Activated T-helper 1 cell treated with anti-CD3 and anti-CD28 coated beads, Interleukin-12 subunit alpha, Interleukin-12 subunit beta, Interleukin-2, Interleukin-4 antibody, amounts not matched to agents 30 ng/mL and 10 ng/mL and 1 ng/mL, durations not matched to agents 14 hours and 24 hours and 36 hours (primary cell): ENCODE measurements at places on chromosomes 4 and X.

DNA sequence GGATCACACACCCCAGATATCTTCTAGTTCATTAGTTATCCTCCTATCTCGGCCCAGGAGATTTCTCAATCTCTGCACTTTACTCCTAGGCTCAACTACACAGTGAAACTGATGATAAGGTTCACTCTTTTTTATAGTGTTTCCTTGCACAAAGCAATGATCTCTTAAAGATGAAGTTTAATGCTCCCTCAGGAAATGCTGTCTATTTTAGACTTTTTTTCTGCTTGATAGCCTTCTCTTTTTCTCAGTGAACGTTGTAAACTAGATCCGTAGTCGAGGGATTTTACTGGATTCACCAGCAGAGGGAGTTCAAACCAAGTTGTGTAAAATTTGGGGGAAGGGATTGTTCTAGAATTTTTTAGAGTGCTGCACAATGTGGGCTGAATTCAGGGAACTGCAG is 269.6 kb downstream of the GBA3 start:
- no peaks in the 10 kb centered on the region for H3K4me1 ChIP-seq
- H3K27ac ChIP-seq, result no peak overlapping the region
- no peak for DNase-seq
- H3K27me3 ChIP-seq, result no peaks in the 10 kb centered on the region
- H3K4me3 ChIP-seq, result no peak overlapping the region

DNA sequence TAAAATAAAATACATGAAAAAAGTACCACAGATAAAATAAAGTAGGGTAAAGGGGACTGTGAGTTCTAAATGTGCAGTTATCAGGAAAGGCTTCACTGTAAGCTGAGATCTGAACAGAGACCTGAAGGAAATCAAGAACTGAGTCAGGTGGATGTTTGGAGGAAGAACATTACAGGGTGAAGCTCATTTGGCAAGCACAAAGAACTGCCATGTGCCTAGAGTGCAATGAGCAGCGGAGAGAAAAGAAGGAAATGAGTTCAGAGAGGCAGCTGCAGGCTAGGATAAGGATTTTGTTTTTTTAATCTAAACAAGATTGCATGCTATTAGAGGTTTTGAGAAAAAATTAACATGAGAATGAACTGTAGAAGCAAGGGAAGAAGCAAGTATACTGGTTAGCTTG is 373.1 kb downstream of the STPG2 start:
- no peak overlapping the region for H3K27ac ChIP-seq
- H3K27me3 ChIP-seq, result no peaks in the 10 kb centered on the region
- DNase-seq, result no peak
- no peaks in the 10 kb centered on the region for H3K36me3 ChIP-seq
- no peaks in the 10 kb centered on the region for H3K4me1 ChIP-seq
- no peak overlapping the region for H3K4me3 ChIP-seq

DNA sequence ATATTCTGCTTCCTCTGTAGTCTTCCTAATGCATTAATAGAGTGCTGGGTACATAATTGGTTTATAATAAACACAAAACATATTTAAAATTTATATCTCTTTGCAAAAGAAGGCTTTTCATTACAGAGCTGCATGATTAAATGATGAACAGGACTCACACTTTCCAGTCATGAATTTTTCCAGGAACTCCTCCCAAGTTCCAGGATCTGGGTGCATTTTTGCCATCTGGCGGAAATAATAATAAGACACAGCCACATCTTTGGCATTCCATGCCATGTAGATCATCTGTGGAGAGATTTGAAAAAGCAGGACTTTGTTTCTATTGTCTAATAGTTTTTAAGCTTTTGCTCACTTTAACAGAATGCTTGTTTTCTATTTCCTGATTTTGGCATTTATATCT is 40.2 kb upstream of the SULT1B1 start:
- no peak for DNase-seq
- no peaks in the 10 kb centered on the region for H3K36me3 ChIP-seq
- H3K4me1 ChIP-seq, result no peaks in the 10 kb centered on the region
- H3K27ac ChIP-seq, result no peak overlapping the region

DNA sequence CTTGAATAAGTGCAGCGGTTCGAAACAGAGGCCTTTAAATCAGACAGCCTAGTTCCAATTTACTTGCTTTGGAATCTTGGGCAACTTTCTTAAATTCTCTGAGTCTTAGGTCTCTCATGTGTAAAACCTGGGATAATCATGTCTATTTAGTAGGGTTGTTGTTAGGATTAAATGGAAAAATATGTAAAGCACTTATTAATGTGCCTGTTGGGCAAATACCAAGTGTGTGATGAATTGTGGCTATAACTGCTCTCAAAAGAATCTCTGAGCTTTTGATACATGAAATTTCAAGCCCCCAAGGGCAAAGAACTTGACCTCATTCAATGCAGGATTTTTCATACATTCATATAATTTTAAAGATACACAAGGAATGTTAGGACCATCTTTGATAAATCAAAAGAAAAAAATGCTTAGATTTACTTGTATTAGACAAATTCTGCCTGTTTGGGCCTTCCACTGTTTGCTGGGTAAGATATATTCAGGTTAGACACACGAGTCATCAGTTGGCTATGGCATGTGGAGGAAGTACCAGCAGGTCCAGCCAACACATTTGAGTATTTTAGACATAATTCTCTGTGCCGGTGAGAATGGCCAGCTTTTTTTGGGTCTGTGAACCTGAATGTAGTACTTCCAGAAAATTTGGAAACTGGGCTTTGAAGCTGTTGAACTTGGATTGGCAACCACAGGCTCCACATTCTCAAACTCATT is 241.4 kb upstream of the CNKSR2 start:
- no peak overlapping the region for H3K27ac ChIP-seq
- H3K4me3 ChIP-seq, result no peak overlapping the region
- no peaks in the 10 kb centered on the region for H3K27me3 ChIP-seq
- no peak for DNase-seq
- H3K36me3 ChIP-seq, result no peaks in the 10 kb centered on the region

DNA sequence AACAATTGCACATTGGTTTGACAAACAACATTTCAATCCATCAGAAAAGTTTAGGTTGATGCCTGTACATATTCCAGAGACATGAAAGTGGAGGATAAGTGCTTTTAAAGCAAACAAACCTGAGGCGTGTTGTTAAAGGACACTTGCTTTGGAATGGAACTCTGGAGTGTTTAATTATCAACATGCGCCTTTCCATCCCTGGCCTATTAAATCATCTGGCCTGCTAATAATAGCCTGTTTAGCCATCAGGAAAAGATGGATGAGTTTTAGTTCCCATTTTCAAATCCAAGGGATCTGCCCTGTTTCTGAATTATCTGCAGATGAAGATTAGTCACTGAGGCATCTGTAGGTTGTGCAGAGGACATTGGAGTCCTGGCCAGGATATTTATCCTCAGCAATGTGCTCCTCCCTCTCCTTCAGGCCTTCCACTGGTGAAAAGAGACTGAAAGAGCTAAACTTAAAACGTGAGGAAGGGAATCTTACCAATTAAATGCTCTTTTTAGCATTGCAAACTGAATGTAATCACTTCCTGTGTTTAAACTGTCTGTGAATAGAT is 388.9 kb downstream of the PPARGC1A start:
- no peak overlapping the region for H3K4me3 ChIP-seq
- DNase-seq, result no peak
- no peaks in the 10 kb centered on the region for H3K36me3 ChIP-seq
- no peaks in the 10 kb centered on the region for H3K4me1 ChIP-seq
- H3K27ac ChIP-seq, result no peak overlapping the region
- H3K27me3 ChIP-seq, result no peaks in the 10 kb centered on the region

GRCh38 chr4:20354120-20354519 is 102.4 kb downstream of the SLIT2 start:
- no peak for DNase-seq
- H3K4me1 ChIP-seq, result no peaks in the 10 kb centered on the region
- no peaks in the 10 kb centered on the region for H3K36me3 ChIP-seq
- no peak overlapping the region for H3K27ac ChIP-seq

DNA sequence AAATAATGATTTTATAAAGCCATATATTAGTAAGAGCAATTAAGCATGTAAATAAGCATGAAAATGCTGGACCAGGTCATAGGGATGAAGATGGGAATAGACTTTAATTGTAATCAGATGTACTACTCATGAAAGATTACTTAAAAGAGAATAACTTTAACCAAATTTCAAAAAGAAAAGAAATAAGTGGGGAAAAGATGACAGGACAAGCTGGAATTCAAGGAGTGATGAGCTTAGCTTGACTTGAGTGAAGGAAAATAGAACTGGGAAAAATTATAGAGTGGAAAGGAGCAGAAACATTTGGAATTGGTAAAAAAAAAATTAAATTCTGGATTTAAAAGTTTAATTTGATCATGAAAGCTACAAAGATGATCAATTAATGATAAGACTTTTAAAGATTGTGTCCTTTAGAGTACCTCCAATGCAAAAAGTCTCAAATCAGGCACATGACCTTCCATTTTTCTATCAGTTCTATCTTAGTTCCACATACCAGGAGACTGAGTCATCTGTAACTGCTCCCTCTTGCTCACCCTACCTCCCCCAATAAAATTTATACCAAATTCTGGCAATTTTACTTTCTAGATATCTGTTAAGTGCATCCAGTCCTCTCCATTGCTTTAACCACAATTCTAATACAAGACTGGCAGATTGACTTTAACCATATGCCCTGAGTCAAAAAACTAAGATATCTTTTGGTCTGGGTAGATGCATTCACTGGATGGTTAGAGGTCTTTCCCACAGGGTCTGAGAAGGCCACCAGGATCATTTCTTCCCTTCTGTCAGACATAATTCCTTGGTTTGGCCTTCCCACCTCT is 56.4 kb upstream of the SLIT2 start:
- DNase-seq, result no peak
- no peak overlapping the region for H3K4me3 ChIP-seq
- H3K36me3 ChIP-seq, result no peaks in the 10 kb centered on the region
- H3K27me3 ChIP-seq, result no peaks in the 10 kb centered on the region

GRCh38 chr4:81600520-81601357 is 129.0 kb upstream of the RASGEF1B start:
- no peaks in the 10 kb centered on the region for H3K4me1 ChIP-seq
- H3K27me3 ChIP-seq, result peaks cover 2% of the 10 kb centered on the region
- no peak for DNase-seq
- H3K27ac ChIP-seq, result no peak overlapping the region
- H3K4me3 ChIP-seq, result no peak overlapping the region
- no peaks in the 10 kb centered on the region for H3K36me3 ChIP-seq

DNA sequence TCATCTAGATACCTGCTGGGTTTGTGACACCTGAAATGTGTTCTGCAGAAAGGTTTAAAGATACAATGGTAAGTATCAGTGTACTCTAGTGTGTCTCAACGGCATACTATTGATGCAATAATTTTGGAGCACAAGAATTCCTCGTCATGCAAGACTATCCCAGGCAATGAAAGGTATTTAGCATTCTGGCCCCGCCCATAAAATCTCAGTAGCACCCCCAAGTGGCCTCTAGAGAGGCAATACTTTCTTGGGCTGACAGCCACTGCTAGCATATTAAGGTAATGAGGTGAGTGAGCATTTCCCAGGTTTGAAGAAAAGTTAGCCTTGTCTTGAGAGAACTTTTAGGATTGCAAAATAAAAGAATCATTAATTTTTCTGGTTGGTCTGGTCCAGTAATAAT is 24.0 kb downstream of the TAB3 start:
- DNase-seq, result no peak
- no peak overlapping the region for H3K27ac ChIP-seq
- H3K4me1 ChIP-seq, result no peaks in the 10 kb centered on the region
- H3K36me3 ChIP-seq, result peaks cover 10% of the 10 kb centered on the region
- no peaks in the 10 kb centered on the region for H3K27me3 ChIP-seq

DNA sequence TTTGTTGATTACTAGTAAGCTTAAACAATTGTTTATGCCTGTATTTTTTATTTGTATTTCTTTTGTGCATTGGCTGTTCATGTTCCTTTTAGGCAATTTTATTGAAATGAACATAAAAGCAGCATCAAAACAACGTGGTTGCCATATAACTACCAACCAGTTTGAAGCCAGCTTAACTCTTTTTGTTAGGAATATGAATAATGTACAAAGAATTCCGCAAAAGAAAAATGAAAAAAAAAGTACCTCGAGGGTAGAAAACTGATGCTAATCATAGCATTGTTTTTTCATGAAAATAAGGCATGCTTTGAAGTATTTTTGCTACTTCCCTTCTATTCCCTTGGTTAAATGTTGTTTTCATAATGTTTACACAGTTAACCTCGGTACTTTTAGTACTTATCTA is 1024.0 kb upstream of the SLIT2 start:
- H3K27me3 ChIP-seq, result no peaks in the 10 kb centered on the region
- DNase-seq, result no peak
- no peaks in the 10 kb centered on the region for H3K4me1 ChIP-seq
- H3K36me3 ChIP-seq, result no peaks in the 10 kb centered on the region

DNA sequence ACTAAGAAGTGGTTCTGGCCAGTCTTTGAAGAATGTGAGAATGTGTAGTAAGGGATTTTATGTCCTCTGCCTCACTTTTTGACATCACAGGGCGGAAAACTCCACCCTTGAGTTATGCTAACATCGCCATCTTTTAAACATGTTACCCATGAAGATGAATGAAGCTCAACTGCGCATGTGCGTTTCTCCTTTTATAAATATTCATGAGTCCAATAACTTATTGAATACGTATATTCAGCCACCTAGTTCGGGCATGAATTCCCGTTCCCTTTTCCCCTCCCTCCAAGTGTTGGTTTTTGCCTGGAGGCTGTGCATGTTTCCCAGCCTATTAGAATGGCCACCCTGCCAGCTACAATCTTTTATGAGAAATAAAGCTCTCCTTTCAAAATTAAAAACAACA is 51.7 kb upstream of the STPG2 start:
- no peak for DNase-seq
- no peaks in the 10 kb centered on the region for H3K4me1 ChIP-seq
- no peak overlapping the region for H3K4me3 ChIP-seq
- H3K27me3 ChIP-seq, result no peaks in the 10 kb centered on the region

- no peak overlapping the region for H3K27ac ChIP-seq
- H3K36me3 ChIP-seq, result no peaks in the 10 kb centered on the region
- no peaks in the 10 kb centered on the region for H3K4me1 ChIP-seq
- DNase-seq, result no peak
- no peak overlapping the region for H3K4me3 ChIP-seq
- no peaks in the 10 kb centered on the region for H3K27me3 ChIP-seq
These were observed 58.1 kb downstream of the ZFYVE28 start for GRCh38 chr4:2360396-2360730.

DNA sequence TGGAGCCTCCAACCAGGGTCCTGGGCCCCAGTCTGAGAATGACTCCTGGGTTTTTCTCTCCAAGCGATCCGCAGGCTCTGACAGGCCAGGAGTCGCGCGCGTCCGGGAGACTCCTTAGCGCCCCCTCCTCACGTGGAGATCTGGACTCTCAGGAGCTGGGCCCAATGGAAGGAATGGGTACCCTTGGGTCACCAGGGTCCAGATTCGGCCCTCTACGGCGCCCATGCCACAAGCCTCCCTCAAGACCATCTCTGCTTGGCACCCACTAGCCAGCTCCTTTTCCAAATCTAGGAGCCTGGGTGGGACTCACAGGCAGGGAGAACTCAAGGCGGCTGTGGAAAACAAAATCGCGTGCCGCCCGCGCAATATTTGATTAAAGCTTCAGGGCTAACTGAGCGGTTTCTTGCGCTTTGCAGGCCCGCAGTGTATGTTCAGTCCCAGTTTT is 7.1 kb downstream of the HAND2 start:
- peaks cover 82% of the 10 kb centered on the region for H3K27me3 ChIP-seq
- H3K4me1 ChIP-seq, result peaks cover 9% of the 10 kb centered on the region
- peaks cover 6% of the 10 kb centered on the region for H3K36me3 ChIP-seq
- no peak overlapping the region for H3K27ac ChIP-seq
- no peak overlapping the region for H3K4me3 ChIP-seq
- no peak for DNase-seq
